ENCODE measurements at places on chromosomes 12 and 14.
A peak's percentile ranks its signal among the peaks of the same experiment; 100 is the strongest.

DNA sequence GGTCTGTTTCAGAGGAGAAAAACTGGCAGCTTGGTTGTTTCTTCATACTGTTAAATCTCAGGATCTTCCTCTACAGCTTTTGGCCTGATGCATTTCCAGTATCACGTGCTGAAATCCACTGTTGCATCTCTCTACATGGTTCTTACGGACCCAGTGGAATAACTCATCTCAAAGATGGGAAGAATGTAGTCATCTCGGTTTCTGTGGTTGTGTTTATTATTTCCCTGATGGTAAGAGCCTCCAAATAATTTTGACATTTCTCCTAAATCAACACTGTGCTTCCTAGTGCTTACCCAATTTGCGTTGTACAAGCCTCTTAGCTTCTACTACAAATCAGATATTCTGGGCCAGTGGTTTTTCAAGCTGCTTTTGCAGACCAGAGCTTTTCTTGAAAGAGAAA, 812.8 kb downstream of the C12orf50 start:
- DNase-seq = no peak

GRCh38 chr12:58386136-58386535, 444.8 kb downstream of the ATP23 start:
- no peak for DNase-seq

- DNase-seq = no peak
Measured at GRCh38 chr12:257521-258321, 4.9 kb downstream of the SLC6A13 start.

DNA sequence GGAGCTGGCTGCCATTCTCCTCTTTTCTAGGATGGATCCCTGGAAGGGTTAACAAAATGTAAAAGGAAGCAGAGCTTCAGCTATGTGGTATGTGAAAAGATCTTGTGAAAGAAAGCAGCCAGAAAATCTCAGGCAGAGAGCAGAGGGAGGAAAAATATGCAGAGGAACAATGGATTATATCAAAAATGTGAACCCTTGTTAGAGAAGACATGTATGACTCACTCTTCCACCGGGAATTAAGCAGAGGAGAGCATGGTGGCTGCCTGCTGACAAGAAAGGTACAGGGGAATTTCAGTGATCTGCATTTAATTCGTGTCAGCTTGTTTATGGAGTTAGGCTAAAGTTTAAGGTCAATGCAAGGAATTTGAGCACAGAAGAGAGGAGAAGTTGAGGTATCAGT, 46.3 kb downstream of the KCNA1 start:
- DNase-seq = no peak

GRCh38 chr14:71489742-71490141, 442.5 kb upstream of the RGS6 start:
- DNase-seq = no peak

GRCh38 chr14:105664691-105665090, 138.3 kb downstream of the TMEM121 start:
- DNase-seq = no peak

DNA sequence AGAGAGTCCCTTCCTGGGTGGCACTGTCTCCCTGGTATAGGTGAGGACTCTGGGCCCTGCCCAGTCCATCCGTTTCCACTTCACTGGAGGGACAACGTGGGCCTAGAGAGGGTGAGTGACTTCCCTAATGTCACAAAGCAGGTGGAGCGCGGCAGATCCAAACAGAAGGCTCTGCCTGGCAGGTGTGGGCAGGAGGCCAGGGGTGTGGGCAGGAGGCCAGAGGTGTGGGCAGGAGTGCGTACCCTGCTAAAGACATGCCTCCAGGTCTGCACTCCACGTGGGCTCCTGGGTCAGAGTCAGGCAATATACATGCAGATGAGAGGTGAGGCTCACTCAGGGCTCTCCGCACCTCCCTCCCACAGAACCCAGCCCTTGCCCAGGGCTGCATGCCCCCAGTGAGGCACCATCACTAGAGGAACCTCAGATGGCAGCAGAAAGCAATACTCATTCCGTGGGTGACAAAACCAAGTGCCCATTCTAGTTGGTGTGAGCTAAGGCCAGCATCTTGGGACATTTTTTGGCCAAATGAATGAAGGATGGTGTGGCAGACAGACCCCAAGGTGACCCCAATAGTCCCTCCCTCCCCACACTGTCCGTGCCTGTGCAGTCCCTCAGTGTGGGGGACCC, 271.6 kb upstream of the RTL1 start:
- DNase-seq = no peak

DNA sequence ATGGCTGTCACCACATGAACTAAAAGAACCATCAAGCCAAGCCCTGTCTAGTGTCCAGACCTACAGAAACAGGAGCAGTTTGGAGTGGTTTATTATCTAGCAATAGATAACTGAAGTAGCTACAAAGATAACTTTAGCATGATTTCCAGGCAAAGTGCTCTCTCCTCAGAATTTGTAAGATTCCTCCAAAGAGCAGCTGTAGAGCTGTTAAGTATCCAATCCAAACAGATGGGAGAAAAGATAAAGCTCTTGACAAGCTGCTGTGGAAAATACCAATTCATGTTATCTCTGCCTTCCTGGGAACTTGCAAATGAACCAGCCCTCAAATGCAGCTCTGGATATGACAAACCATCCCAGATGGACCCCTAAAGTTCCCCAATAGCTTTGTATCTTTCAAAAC, 78.9 kb upstream of the RESF1 start:
- no peak for DNase-seq

DNA sequence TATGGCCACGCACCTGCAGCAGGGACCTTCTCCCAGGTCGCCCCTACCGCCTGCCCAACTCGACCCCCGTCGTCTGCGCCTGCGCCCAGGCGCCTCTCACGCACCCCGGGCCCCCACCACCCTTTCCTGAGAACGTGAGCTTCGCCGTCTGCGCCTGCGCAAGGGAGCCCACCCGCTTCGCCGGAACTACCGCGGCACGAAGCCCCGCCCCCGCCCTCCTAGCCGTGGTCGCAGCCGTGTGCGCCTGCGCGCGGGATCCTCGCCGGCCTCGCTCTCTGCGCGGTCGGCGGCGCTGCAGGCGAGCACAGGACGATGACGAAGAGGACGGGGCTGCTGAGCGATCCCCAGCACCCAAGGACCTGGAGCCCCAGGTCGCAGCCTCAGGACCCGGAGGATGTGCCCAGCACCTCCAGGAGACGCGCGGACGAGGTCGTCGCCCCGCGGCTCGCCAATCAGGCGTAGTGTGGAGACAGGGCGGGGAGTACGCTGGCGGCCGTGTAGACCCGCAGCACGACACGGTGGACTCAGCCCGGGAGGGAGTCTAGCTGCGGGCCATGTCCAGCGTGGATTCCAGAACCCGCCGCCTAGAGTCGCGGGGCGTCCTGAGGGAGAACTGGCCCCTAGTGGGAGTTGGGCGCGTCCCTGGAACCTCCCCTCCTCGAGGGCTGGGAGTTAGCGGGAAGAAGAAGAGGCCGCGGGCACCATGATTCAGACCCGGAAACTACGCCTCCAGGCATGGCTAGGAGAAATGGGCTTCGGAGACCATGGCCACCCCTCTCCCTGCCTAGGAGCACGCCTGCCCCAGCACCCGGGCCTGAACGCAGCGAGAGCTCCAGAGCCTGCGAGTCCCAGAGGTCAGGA, 1120.8 kb upstream of the TMEM132C start:
- peak; percentile 40 for DNase-seq

All from central memory CD8-positive, alpha-beta T cell (primary cell).